ENCODE measurements at places on chromosomes 7 and 10.

GRCh38 chr7:93053949-93054943 lies 63.5 kb downstream of the SAMD9 start:
- H3K4me3 ChIP-seq, result no peak overlapping the region
- DNase-seq, result no peak
- no peaks in the 10 kb centered on the region for H3K27me3 ChIP-seq

- no peak overlapping the region for H3K4me3 ChIP-seq
- DNase-seq, result no peak
Measured at GRCh38 chr7:121351682-121352081, 22.9 kb downstream of the WNT16 start.

DNA sequence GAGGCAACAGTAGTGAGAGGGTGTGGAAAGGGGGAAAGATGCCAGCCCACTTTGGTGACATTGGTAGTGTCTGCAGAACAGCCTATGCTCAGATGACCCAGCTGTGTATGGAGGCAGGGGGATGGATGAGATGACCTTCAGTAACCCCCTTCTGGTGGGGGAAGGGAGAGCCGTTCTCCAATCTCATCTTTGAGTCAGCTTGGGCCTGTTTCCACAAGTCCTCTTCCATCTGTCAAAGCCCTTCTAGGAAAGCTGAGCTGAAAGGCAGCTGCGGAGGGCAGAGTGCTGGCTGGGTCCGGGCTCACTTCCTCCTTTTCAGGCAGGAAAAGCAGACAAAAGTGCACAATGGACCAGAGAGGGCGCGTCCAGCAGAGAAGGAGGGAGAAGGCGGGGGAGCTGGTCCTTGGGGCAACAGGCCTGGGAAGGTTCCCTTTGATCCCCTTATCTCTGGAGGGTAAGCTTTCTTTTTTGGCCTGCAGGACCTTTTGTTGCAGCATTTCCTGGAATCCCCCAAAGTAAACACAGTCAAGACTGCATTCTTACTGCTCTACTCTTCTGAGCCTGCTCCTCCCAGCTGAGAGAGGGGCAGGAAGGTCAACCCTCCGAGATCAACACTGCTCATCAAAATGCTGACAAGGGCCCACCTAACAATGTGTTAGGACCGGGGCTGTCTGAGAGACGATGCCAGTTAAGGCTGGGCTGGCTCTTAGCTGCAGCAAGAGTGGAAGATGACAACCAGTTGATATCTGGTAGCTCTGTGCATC lies 1.2 kb upstream of the LRMDA start:
- peak; percentile 70 for DNase-seq
- peak overlapping the region; percentile 85 for H3K4me3 ChIP-seq
- H3K4me1 ChIP-seq, result peaks cover 12% of the 10 kb centered on the region
- peak overlapping the region; percentile 39 for H3K27ac ChIP-seq
- no peaks in the 10 kb centered on the region for H3K36me3 ChIP-seq

DNA sequence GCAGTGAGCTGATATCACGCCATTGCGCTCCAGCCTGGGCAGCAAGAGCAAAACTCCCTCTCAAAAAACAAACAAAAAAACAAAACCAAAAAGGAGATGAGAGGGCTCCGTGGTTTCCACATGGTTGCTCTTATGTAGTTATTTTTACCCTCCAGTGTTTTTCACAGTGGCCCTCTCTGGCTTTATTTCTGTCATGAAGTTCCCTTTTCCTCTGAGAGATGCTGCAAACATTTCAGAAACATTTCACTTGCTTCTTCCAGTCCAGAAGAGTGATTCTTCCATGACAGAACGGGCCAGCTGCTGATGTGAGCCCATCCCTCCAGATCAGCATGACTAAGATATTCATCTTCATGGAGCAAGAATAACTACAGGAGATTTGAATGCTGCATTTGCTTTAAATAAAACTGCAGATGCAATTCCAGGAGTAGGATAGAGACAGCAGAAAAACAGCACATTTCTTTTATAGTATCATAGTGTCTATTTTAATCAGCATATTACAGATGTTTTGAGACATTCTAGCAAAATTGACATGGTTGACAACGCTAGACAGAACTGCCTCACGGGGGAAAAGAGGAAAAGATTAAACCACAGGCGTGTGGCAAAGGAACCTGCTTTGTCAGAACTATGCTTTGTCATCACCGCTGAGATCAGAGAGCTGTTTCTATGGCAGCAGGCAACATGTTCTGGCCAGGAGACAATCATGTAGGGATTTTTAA lies 40.3 kb downstream of the NRCAM start:
- no peak overlapping the region for H3K27ac ChIP-seq
- no peaks in the 10 kb centered on the region for H3K4me1 ChIP-seq
- H3K36me3 ChIP-seq, result no peaks in the 10 kb centered on the region
- H3K4me3 ChIP-seq, result no peak overlapping the region

DNA sequence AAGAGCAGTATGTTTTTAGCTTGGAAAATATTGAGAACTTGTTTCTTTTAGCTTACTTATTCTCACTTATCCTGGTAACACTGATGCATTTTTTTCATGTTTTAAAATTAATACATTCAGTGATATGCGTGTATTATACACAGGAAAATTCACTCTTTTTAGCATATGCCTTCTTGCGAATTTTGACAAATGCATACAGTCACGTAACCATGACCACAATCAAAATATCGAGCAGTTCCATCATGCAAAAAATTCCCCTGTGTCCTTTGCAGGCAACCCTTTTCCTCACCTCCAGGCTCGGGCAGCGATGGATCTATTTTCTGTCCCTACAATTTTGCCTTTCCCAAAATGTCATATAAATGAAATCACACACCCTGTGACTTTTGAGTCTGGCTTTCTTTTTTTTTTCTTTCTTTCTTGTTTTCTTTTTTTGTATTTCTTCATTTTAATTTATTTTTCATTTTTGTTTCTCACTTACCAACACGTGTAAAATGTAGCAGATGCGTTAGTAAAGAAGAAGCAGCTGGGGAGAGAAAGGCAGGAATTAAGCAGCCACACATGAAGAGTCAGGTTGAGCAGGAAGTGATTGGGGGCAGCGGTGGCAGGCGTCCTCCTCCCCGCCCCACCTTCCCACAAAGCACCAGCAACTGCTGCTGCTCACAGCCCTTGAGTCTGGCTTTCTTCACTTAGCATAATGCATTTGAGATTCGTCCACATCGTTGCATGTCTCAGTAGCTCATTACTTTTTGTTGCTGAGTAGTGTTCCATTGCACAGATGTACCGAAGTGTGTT lies 29.9 kb downstream of the ADRB1 start:
- no peak overlapping the region for H3K4me3 ChIP-seq
- no peak overlapping the region for H3K27ac ChIP-seq
- H3K27me3 ChIP-seq, result no peaks in the 10 kb centered on the region
- no peak for DNase-seq
- no peaks in the 10 kb centered on the region for H3K4me1 ChIP-seq

DNA sequence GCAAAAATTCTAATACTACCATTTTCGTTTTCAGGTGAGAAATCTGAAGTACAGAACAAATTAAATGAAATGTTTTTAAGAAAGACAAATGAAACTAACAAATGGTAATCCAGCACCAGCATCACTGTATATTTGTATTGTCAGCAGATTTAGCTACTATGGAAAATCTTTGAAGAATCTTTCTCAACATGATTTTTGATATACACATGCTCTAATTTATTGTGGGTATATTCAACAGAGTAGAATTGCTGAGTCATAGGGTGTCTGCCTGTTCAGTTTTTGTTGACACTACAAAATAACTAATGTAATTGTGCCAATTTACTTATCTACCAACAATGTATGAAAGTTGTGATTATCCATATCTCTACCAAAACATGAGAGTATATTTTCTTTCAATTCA lies 437.6 kb downstream of the PCDH15 start:
- H3K27ac ChIP-seq, result no peak overlapping the region
- H3K4me3 ChIP-seq, result no peak overlapping the region
- H3K36me3 ChIP-seq, result no peaks in the 10 kb centered on the region
- no peak for DNase-seq
- H3K4me1 ChIP-seq, result no peaks in the 10 kb centered on the region

- H3K4me1 ChIP-seq, result no peaks in the 10 kb centered on the region
- no peaks in the 10 kb centered on the region for H3K36me3 ChIP-seq
- DNase-seq, result no peak
- no peak overlapping the region for H3K4me3 ChIP-seq
Measured at GRCh38 chr7:2445047-2445446, 31.2 kb downstream of the GRIFIN start.

DNA sequence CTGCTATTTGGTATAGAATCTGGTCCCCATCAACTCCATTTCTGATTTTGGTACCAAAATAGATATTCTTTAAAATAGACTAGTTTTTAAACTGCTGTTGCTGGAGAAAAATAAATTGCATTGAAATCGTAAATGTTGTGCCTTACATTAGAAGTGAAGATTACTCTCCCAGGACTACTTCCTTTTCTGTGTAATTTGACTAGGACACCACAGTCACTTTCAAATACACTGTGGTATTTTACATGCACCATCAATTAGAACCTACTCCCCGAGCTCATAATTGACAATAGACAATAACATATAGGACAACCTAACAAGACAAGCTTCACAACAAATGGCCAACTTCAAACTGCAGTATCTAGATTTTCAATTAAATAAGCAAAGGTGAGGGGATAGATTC lies 211.5 kb downstream of the DGKB start:
- no peak overlapping the region for H3K4me3 ChIP-seq
- no peak for DNase-seq
- H3K27me3 ChIP-seq, result no peaks in the 10 kb centered on the region
- no peaks in the 10 kb centered on the region for H3K4me1 ChIP-seq
- no peak overlapping the region for H3K27ac ChIP-seq

Data from ascending aorta (tissue), 2 donors.